ENCODE measurements at places on chromosomes 5 and 9.

GRCh38 chr5:78215972-78216371 lies 78.5 kb downstream of the AP3B1 start:
- no peak for DNase-seq

GRCh38 chr9:68979538-68980314 lies 34.2 kb downstream of the PRKACG start:
- peak; percentile 62 for DNase-seq

DNA sequence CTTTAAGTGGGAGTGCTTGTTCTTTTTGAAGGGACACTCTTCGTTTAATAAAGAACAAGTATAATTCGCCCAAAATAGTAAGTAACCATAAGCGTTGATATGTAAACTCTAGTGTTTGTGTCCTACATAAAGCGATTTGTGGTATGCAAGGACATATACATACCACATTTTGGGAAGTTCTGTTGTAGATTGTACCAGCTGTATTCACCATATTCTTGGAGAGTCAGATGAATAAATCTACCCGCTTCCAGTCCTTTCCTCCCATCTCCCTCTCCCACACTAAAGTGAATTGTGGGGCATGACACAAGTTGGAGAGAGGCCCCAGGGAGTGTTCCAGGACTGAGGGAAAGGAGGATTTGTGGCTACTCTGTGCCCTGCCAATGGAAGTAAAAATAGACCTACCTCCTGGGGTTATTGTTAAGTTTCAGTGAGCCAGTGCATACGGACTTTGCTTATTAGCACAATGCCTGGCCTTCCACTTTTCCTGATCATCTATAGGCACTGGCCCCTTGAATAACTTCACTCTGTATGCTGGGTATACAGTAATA lies 40.6 kb downstream of the ARHGAP26 start:
- DNase-seq = no peak

GRCh38 chr5:83802686-83803085 lies 82.0 kb upstream of the HAPLN1 start:
- DNase-seq = no peak

DNA sequence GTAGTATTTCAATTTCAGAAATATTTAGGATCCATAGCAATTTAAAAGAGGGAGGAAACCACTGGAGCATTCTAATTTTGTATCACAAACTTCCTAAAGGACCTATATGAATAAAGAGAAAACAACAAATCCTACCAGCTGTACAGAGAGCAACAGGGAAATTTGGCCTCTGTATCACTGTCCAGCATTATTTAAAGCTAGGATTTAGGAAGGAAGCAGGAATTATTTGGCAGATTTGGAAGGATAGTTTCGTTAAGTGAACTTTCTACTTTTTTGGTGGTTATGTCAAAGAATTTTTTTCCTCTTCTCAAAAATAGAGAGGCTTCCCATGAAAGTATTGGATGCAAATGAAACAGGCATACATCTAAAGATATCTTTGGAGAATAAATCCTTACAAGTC lies 269.7 kb downstream of the RAB3C start:
- DNase-seq = no peak

GRCh38 chr9:120933310-120934055 lies 6.9 kb upstream of the TRAF1 start:
- no peak for DNase-seq

DNA sequence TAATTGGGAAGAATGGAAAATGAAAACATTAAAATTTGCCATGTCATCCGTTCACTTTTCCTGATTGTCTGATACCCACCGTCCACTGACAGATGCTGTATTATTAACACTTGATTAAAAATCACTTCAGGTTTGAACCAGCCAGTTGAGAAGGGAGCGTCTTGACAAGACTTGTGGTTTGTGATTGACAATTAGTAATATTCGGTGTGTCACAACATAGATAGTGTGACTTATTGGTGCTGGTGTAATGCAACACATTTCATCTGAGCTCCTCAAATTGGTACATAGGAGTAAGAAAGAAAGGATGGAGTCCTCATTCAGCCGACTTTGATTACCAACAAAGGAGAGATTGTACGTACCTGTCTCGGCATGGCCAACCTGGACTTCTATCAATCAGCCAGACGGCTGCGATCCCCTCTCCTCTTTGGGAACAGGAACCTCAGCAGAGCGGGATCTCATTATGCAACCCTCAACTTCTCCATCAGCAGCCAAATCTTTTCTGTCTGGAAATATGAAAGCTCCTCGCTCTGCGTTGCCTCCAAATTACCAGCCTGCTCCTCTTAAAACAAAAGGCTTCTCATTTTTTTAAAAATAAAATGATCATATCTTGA lies 211.7 kb upstream of the MVB12B start:
- DNase-seq = no peak

GRCh38 chr5:41877408-41877807 lies 7.2 kb upstream of the OXCT1 start:
- DNase-seq = no peak

DNA sequence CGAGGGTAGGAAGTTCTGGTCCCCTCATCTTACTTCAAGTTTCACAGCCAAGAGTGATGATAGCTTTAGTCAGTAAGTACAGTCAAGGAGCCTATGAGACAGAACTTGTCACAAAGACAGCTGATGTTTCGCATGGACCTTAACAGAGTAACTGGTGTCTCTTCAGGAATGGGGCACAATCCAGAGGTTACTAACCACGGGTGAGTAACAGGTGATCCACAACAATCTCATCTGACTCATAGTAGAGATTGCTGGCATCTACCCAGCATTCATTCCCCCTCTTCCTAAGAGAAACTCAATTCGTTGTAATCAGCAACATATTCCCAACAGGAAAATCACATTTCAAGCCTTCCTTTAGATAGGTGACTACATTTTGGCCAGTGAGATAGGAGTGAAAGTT lies 126.7 kb downstream of the SNX18 start:
- DNase-seq = no peak

DNA sequence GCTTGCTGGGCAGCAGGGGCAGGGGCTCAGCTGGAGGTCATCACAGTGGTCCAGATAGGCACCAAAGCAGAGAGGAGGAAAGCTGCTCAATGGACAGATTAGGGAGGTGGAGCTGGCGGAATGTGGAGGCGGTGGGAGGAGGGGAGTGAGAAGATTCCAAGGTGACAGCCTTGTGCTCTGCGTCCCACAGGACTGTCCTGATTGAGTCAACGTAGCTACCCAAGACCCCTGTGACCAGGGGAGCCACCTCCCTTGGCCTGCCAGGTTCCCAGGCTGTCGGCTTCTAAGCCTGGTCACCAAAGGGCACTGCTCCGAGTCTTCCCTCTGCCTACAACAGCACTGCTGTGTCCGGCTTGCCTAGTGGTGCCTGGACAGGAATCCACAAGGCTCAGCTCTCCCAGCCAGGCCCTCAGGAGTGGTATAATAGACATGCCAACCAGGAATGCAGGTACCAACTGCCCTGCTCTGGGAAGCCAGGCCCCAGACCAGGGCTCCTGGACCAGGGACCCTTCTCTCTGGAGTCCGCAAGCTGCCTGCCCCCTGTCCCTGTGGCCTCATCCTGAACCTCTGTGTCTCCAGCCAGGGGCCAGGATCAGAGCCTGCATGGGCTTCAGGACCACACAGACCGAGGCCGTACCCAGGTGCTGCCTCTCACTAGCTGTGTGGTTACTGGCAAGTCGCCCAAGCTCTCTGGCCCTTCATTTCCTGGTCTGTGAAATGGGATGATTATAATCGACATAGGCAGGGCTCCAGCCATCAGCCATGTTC lies 67.9 kb downstream of the STK10 start:
- DNase-seq = no peak

DNA sequence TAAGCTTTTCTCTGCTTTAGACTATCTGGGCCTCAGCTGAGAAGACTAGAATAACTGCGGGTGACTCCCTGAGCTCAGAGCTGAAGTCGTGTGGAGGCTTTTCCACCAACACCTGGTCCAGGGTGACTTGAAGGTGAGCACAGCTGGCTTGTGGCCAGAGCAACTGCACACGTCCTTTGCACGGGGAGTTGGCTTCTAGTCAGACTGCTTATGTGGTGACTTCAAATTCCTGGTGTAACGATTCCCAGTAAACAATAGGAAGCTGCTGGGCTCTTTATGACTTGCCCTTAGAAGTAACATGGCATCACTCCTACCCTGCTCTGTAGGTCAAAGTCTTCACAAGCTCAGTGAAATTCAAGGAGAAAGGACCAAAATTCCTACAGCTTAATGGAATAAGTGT lies 800.6 kb upstream of the CDH6 start:
- DNase-seq = no peak

DNA sequence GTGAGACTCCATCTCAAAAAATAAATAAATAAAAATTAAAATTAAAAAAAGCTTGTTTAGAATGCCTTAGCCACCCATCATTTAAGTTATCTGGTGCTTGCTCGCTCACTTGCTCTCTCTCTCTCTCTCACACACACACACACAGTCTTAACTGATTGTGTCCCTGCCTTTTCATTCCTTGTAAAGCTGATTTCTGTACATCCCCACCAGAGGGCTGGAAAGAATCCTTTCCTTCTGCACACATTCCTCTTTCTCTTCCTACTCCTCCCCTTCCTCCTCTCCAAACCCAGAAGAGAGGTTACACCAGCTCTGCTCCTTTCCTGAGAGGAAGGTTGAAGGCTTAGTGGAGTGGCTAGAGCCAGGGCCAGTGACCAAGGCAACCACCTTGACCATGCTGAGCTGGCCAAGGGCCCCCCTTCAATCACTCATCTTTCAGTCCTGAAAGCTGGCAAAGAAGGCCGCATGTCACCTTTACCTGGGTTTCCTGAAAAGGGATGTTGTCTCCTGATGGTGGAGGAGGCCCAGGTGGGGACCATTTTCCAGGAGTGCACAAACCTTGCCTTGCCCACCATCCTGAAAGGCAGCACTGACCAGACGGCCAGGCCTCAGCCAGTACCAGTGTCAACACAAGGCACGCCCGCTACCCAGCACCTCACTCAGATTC lies 25.6 kb downstream of the STK10 start:
- DNase-seq = no peak

GRCh38 chr5:4531756-4532704 lies 608.1 kb upstream of the ADAMTS16 start:
- no peak for DNase-seq

GRCh38 chr9:7123743-7124142 lies 366.0 kb downstream of the KDM4C start:
- no peak for DNase-seq

GRCh38 chr9:12862611-12863410 lies 88.0 kb downstream of the LURAP1L start:
- DNase-seq = no peak

- DNase-seq = peak; percentile 49
Observed at GRCh38 chr5:159098603-159099436, 896 bp downstream of the EBF1 start.

DNA sequence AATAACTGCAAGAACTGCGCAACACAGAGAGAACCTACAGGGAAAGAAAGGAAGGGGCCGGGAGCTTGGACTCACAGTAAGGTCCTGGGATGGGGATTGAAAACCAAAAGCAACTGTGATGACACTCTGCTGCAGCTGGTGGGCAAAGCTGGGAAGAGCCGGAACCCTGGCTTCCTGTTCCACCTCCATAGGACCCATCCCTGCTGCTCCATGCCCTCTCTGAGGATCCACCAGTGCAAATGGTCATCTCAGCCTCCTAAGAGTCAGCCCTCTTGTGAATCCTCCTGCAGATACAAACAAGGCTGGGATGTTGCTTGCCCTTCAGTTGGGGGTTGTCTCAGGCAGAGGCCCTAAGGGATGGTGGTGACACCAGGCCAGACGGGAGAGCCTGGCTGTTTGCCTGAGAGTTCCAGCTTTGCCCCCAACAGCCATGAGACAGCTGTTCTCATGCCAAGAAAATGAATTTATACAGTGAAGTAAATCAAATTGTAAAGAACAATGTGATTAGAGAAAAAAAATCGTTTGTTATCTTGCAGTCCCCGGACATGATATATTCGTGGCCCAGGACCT lies 90.8 kb downstream of the TENT4A start:
- no peak for DNase-seq

GRCh38 chr9:7117676-7118561 lies 360.1 kb downstream of the KDM4C start:
- DNase-seq = no peak

DNA sequence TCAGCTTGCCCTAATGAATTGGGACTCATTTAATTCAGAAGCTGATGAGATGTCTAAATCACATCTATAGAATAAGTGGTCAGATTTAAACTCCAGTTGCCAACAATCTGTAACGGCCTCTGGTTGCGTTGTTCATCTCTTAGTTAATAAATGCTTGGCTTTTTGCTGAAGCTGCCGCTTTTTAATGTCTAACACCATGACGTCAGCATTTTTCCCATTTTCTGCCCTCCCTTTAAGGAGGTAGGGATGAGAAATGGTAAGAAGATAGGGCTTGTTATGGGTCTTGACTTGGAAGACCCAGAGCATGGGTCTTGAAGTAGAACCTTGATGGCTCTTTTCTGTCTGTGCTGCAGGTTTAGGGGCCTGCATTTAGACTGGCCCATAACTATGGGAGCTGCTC lies 33.3 kb downstream of the PALM2AKAP2 start:
- no peak for DNase-seq

- no peak for DNase-seq
Observed at GRCh38 chr9:109418827-109419226, 79.3 kb downstream of the PTPN3 start.

DNA sequence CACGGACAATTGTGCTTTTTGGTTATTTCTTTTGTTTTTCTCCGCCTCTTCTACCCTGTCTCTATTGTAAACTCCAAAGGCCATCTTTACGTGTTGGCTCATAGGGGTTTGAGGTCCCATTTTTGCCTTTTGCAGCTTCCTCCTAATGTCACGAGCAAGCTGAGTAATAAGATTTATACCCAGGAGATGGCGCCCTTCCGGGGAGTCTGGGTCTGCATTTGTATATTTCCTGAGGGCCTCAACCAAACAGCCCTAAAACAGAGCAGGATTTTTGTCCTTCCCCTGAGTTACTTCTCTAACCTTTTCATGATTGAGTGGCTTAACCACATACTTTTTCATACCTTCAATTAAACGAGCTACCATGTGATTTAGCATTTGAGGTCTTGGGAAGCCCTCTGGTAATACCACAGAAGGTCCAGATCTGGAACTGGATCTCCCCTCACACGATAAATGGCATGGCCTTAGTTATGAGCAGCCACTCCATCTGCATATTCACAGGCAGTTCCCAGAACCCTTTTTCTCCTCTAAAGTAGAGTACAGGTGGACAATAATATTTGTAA lies 11.2 kb upstream of the CFAP95 start:
- DNase-seq = no peak

DNA sequence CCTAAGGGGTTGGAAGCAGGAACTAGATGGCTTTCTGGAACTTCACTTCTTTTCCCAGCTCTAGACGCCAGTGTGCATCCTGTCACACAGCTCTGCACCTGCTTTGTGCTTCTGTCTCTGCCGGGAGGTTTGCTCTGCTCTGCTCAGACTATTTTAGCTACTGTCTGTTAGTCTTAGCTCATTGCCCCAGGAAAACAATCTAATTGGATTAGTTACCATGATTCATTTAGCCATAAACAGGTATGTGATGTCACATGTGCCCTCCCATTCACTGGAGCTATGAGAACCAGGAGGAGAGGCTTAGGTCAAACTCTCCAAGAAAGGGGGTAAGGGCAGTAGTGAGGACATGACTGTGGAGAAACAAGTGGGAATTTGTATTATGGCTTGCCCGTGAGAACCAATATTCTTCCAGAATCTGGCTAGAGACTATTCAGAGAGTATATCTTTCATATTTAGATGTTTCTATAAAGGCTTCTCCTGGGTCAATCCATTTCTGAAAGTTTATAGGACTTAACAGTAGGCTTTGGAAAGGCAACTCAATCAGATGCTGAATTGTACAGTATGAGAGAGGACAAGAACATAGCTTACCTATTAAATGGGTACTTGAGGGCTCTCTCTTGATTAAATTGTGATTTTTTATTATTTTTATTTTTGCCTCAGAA lies 22.4 kb upstream of the NREP start:
- DNase-seq = no peak

All from Right ventricle myocardium superior (tissue), 1 donor.